ENCODE measurements at places on chromosomes 1 and 21. TPM values are rescaled to one million over a fixed set of nuclear protein-coding genes. Genes with fewer than 3 reads are reported as not detected.

Gene ADGRL4
- 50.1 TPM for total RNA-seq

Gene ZNF436
- total RNA-seq: 29.5 TPM

Gene LCK
- total RNA-seq: 3.2 TPM

Gene ENAH
- total RNA-seq: 80.8 TPM

Gene TSPAN1
- total RNA-seq: 4.2 TPM

Gene WNT2B
- 10.9 TPM for total RNA-seq

Gene NBPF4
- total RNA-seq: 0.18 TPM

Gene ROR1
- 16.7 TPM for total RNA-seq

Gene SHISAL2A
- total RNA-seq: 1.3 TPM

Gene METTL13
- 19.0 TPM for total RNA-seq

Gene LGALS8
- total RNA-seq: 69.4 TPM

DNA sequence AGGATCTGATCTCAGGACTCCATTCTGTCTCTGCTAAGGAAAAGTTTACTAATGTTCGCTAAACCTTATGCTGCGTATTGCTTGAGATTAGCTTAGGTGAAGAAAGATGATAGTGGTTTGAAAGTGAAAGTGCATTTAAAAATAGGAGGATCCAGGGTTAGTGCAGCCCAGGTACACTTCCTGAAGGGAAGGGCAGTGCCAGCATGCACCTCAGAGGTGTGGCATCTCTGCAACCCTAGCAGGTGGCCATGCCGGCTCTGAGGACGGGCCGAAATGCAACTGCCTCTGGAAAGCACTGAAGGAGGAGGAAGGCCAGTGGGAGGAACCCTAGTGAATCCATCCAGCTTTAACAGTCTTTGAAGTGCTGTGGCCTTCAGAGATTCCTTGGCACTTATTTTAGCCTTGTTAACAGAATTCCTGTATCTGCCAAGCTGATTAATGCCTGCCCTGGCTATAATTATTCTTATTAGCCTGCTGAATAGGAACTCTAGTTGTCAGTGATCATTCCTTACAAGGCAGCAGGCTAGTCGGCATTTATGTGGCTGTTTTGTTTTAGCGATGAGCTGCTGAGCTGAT lies 5.5 kb downstream of the PTGFRN start:
- no peak for DNase-seq

GRCh38 chr21:32641710-32642698 lies 29.8 kb upstream of the CFAP298 start:
- DNase-seq: no peak

DNA sequence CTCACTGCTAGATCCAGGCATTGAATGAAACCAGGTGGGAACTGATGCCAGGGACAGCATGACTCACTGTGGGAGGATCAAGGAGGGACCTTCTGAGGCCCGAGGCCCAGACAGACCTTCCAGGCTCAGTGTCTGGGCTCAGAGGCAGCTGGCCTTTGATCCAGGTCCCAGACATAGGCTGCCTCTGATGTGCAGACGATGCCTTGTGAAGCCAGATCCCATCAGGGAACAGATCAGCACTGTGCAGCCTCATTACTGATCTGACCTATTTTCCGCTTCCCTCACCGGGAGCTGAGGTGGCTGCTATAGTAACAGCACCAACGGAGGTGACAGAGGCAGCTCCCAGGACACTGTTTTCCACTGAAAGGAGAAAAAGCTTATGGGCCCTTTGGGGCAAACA lies 399.5 kb downstream of the MATN1 start:
- peak; percentile 15 for DNase-seq

GRCh38 chr21:40846103-40846502 lies 855 bp downstream of the DSCAM start:
- DNase-seq: no peak

- peak; percentile 73 for DNase-seq
Measured at GRCh38 chr1:145962157-145963102, 1.9 kb downstream of the ANKRD34A start.

DNA sequence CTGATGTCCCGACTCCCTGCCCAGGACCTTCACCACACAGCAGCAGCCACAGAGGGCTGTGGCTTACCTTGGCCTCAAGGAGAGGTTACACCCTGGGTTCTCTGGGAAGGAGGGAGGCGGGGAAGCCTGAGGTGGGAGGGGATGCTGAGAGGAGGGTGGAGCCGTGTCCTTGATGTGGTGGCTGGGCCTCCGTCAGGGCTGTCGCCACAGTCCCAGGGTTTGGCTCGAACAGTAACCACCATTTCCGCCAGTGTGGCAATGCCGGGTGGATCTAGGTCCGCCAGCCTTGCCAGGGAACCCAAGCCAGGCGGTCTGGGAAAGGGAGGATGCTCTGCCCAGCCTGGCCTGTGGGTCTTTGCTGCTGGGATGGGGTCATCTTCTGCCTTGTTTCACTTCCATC lies 18.4 kb upstream of the CDCA8 start:
- no peak for DNase-seq

- DNase-seq: no peak
Measured at GRCh38 chr1:187853505-187853904, 1024.8 kb downstream of the PLA2G4A start.

- no peak for DNase-seq
Measured at GRCh38 chr21:42701706-42702456, 48.5 kb downstream of the PDE9A start.

DNA sequence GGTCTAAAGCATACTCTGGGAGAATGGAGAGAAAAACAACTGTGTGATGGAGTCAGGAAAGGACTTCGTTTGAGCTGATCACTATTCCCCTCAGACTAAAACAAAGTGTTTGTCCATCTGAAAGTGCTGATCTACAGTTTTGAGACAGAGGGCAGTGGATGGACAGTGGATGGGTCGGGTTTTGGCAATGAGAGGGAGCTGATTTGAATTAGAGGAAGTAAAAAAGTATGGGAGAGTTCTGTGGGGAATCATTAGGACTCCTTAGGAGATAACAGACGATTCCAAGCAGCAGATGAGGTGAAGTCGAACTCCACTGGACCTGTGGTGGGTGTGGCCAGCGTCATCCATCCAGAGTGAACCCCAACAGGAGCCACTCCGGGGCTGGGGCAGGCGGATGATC lies 62.3 kb downstream of the PTGS2 start:
- no peak for DNase-seq

- DNase-seq: no peak
Measured at GRCh38 chr1:232873931-232874330, 68.7 kb downstream of the MAP10 start.

DNA sequence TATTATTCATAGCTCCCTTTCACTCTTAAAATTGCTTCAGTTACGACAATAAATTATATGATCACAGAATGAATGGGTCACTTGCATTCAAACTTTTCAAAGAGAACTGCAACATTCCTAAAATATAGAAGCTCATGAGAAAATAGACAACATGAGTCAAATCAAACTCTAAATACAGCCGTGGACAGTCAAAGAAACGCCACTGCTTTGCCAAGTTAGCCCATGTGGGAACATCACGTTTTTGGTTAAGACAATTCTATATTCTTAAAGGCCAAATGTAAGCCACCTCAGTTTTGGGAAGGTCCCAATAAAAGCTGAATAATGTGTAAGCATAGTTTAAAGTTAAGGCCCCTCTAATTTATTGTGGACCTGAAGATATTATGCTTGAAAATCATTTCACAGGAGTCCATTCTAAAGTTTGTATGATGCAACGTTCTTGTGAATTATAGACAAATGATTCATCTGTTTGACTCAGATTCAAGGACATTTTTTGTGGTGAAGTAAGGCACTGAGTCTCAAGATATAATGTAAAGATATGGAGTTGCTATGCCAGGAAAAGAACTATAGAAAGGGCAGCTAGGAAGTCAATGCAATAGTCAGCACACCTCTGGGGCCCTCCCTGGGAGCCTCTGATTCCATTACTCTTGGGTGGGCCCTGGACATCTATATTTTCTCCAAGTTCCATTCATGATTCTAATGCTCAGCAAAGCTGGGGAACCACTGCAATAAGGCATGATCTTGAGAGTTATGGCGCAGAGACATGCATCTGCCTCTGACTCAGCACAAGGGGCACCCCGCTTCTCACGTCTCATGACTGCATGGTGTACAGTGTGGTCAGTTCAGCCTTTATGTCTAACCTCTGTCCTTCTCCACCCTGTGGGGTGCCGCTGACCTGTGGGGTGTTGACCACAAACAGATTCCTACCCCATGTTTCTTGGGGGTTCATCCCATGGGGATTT lies 33.9 kb downstream of the ETS2 start:
- no peak for DNase-seq

DNA sequence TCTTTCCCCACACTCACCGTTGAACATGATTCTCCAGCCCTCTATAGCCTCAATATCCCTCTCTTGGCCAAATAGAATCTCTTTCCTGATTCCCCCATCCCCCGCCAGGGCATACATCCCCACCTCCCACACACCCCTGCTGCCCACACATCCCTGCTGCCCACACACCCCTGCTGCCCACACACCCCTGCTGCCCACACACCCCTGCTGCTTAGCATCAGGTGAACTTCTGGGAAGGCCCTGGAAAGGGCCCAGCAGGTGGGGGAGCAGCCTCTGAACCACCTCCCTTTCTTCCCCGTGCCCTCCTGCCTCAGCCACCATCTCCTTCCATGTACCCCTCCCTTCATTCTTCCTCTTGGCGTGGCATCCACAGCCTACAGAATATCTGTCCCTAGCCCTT lies 15.9 kb upstream of the IFNLR1 start:
- no peak for DNase-seq

DNA sequence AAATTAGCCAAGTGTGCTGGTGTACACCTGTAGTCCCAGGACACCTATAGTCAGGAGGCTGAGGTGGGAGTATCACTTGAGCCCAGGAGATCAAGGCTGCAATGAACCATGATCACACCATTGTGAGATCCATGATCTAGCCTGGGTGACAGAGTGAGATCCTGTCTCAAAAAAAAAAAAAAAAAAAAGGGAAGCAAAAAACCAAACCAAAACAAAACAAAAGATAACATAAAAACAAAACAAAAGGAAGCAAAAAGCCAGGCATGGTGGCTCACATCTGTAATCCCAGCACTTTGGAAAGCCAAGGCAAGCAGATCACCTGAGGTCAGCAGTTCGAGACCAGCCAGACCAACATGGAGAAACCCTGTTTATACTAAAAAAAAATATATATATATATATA lies 9.4 kb upstream of the AKR1A1 start:
- no peak for DNase-seq

- no peak for DNase-seq
Measured at GRCh38 chr1:11594222-11594621, 60.0 kb downstream of the FBXO2 start.

- DNase-seq: no peak
Measured at GRCh38 chr1:231702804-231703203, 76.2 kb downstream of the DISC1 start.

DNA sequence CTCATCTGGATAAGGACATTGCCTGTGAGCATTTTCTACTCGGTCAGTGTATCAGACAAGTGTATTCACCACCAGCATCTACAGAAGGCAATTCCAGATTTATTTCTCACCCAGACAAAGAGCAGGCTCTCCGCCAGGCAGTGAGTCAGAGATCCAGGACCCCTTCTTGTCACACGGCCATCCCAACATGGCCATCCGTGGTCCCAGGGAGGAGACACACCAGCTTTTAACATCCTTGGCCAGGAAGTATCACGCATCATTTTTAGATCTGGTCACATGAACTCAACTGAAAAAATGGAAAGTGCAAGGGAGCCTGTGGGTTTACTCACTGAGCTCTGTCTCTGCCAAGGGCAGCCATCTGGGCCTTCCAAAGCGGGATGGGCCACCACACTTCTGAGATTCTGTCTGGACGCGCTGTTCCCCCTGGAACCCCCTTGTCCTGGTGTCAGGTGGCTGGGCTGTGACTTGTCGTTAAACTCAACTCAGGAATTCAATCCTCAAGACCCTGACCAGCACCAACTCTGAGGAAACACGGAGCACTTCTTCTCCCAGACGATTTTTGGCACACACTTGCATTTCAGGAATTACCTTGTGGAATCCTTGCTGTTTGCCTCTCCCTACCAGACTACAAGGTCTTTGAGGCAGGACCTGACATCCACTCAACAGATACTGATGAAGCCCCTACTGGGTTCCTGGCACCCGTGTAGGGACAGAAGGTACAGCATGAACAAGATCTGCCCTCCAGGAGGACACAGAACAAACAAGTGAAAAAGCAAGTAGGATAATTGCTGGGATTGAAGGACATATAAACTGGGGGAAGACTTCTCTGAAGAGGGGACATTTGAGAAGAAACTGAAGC lies 21.6 kb upstream of the CCSAP start:
- no peak for DNase-seq

GRCh38 chr1:203860396-203861025 lies 888 bp upstream of the SNRPE start:
- no peak for DNase-seq

DNA sequence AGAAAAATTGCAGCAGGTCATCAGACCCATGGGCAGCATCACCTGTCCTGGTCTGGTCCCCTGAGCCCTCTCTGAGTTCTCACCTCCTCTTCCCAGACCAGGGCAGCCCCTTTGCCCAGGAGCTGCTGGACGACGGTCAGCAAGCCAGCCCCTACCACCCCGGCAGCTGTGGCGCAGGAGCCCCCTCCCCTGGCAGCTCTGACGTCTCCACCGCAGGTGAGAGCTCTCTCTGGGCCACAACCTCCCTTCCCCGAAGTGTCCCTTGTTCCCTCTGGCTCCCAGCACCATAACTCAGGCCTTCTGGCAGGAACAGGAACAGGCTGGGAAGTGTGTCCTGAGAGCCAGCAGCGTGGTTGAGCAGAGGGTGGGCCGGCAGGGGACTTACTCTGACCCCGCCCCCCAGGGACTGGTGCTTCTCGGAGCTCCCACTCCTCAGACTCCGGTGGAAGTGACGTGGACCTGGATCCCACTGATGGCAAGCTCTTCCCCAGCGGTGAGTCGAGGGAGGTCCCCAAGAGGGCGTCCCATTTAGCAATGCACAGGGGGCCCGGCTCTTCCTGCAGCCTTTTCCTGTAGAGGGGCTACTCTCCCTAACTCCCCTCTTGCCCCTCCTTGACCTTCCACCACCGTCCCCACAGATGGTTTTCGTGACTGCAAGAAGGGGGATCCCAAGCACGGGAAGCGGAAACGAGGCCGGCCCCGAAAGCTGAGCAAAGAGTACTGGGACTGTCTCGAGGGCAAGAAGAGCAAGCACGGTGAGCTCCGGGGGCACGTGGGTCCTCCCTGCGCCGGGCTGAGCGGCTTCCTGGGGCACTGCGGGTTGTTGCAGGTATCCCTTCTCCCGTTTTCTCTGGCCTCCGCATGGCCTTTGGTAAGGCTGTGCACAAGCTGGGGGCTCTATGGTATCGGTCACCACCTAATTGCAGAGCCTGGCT lies 2.4 kb downstream of the ELF3 start:
- DNase-seq: no peak

GRCh38 chr1:217090060-217090911 lies 367.1 kb upstream of the ESRRG start:
- no peak for DNase-seq

GRCh38 chr1:198273748-198274295 lies 117.0 kb downstream of the NEK7 start:
- DNase-seq: no peak

GRCh38 chr1:10825592-10825991 lies 29.1 kb upstream of the CASZ1 start:
- DNase-seq: no peak

All from sciatic nerve (tissue), 2 donors.